ENCODE measurements at places on chromosomes 1 and 21. TPM values are rescaled to one million over a fixed set of nuclear protein-coding genes. Genes with fewer than 3 reads are reported as not detected.

GRCh38 chr1:206892351-206892984, 4.8 kb upstream of the IL24 start:
- peak overlapping the region; percentile 90 for H3K27ac ChIP-seq
- H3K4me3 ChIP-seq, result no peak overlapping the region
- DNase-seq, result no peak
- peaks cover 58% of the 10 kb centered on the region for H3K4me1 ChIP-seq
- H3K36me3 ChIP-seq, result no peaks in the 10 kb centered on the region

DNA sequence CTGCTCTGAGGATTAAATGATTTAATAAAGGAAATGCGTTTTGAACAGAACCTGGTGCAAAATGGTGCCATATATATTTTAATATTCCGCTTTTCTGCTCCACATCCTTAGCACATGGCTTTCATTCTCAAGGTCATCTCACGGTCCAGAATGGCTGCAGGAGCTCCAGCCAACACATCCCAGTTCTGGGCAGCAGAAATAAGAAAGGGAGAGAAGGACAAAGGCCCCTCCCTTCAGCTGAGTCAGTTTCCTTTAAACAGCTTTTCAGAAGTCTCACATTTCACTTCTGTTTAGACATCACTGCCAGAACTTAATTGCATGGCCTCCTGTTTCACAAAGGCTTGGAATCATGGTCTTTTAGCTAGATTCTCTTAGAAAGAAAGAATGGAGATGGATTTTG, 75.2 kb upstream of the LRRN2 start:
- H3K27ac ChIP-seq, result no peak overlapping the region
- peaks cover 9% of the 10 kb centered on the region for H3K4me1 ChIP-seq
- H3K4me3 ChIP-seq, result no peak overlapping the region
- peaks cover 16% of the 10 kb centered on the region for H3K27me3 ChIP-seq

DNA sequence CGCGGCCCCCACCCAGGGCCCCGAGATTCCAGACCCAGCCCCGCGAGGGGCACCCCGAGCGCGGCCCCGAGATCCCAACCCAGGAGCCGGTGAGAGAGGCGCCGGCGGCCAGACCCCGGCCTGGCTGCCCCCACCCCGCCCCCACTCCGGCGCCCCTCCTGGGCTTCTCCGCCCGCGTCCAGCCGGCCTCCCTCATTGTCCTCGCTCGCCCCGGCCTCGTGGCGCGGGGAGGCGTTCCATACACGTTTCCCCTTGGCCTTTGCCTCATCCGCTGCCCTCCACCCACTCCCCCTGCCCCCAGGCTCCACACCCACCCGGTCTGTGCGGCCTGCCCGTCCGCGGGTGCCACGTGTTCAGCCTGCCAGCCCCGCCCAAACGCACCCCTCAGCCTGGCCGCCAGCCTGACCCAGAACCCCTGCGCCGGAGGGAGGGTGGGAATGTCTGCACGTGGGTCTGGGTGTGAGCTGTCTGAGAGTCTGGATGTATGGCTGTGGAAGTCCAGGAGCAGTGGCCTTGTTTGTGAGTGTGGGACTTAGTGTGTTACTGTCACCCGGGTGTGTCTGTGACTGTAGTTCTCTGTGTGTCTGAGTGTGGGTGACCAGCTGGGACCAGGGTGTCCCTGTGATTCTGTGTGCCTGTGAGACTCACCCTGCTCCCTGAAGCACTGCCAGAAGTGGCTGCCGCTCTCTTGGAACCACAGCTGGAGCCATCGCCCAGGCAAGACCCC, 681 bp downstream of the B4GALT2 start:
- peak; percentile 99 for DNase-seq
- H3K36me3 ChIP-seq, result peaks cover 34% of the 10 kb centered on the region
- H3K4me1 ChIP-seq, result peaks cover 39% of the 10 kb centered on the region
- H3K4me3 ChIP-seq, result peak overlapping the region; percentile 73

The OPTC gene
- total RNA-seq, result not detected

The OLIG2 gene
- not detected for total RNA-seq

GRCh38 chr1:15902882-15903281, 55.4 kb downstream of the SPEN start:
- H3K27ac ChIP-seq, result peak overlapping the region; percentile 60
- no peaks in the 10 kb centered on the region for H3K27me3 ChIP-seq
- H3K4me1 ChIP-seq, result peaks cover 13% of the 10 kb centered on the region
- no peak overlapping the region for H3K4me3 ChIP-seq

The KIAA1614 gene
- total RNA-seq, result 12.7 TPM

GRCh38 chr1:207840380-207840779, 70.5 kb downstream of the CD34 start:
- no peak overlapping the region for H3K27ac ChIP-seq
- peaks cover 3% of the 10 kb centered on the region for H3K36me3 ChIP-seq
- no peak overlapping the region for H3K4me3 ChIP-seq
- no peaks in the 10 kb centered on the region for H3K27me3 ChIP-seq
- no peaks in the 10 kb centered on the region for H3K4me1 ChIP-seq

The NRDC gene
- 81.4 TPM for total RNA-seq

- H3K36me3 ChIP-seq, result no peaks in the 10 kb centered on the region
- no peaks in the 10 kb centered on the region for H3K27me3 ChIP-seq
- H3K4me1 ChIP-seq, result peaks cover 28% of the 10 kb centered on the region
- peak; percentile 26 for DNase-seq
- no peak overlapping the region for H3K4me3 ChIP-seq
- no peak overlapping the region for H3K27ac ChIP-seq
Measured at GRCh38 chr1:118118469-118118868, 66.6 kb downstream of the SPAG17 start.

GRCh38 chr1:88800382-88801051, 90.8 kb downstream of the GTF2B start:
- H3K36me3 ChIP-seq, result peaks cover 15% of the 10 kb centered on the region
- DNase-seq, result peak; percentile 41
- no peaks in the 10 kb centered on the region for H3K27me3 ChIP-seq

The GPR3 gene
- total RNA-seq, result under 0.01 TPM

GRCh38 chr1:101051688-101052638, 26.4 kb upstream of the DPH5 start:
- DNase-seq, result no peak
- no peak overlapping the region for H3K27ac ChIP-seq
- H3K36me3 ChIP-seq, result no peaks in the 10 kb centered on the region
- no peak overlapping the region for H3K4me3 ChIP-seq
- no peaks in the 10 kb centered on the region for H3K4me1 ChIP-seq
- H3K27me3 ChIP-seq, result no peaks in the 10 kb centered on the region

- H3K36me3 ChIP-seq, result peaks cover 19% of the 10 kb centered on the region
- H3K27ac ChIP-seq, result no peak overlapping the region
- no peaks in the 10 kb centered on the region for H3K27me3 ChIP-seq
Measured at GRCh38 chr1:37561133-37562132, 4.7 kb downstream of the DNALI1 start.

DNA sequence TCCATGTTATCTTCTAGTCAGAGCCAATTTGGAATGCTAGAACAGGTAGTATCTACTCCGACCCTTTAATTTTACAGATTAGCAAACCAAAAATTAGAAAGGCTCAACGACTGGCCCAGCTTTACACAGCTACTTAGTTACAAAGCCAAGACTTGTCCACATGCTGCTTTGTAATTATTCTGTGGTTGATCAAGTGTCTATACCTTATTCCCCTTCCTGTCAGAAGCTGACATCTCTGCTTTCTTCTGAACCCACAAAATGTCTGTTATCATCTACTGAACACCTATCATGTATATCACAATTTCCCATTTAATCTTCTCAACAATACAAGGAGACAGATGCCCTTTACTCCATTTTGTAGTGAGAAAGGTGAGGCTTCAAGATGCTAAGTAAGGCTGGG, 15.6 kb downstream of the TGFBR3 start:
- H3K4me1 ChIP-seq, result peaks cover 15% of the 10 kb centered on the region
- H3K36me3 ChIP-seq, result no peaks in the 10 kb centered on the region
- DNase-seq, result no peak
- no peak overlapping the region for H3K27ac ChIP-seq

The LCA5L gene
- 2.9 TPM for total RNA-seq

GRCh38 chr1:5343256-5344020, 648.8 kb downstream of the NPHP4 start:
- no peaks in the 10 kb centered on the region for H3K36me3 ChIP-seq
- no peak overlapping the region for H3K27ac ChIP-seq
- no peak overlapping the region for H3K4me3 ChIP-seq

- no peak overlapping the region for H3K4me3 ChIP-seq
- no peak overlapping the region for H3K27ac ChIP-seq
- peaks cover 5% of the 10 kb centered on the region for H3K4me1 ChIP-seq
- no peak for DNase-seq
Measured at GRCh38 chr21:43196826-43197225, 28.0 kb downstream of the CRYAA start.

- no peaks in the 10 kb centered on the region for H3K36me3 ChIP-seq
- no peaks in the 10 kb centered on the region for H3K27me3 ChIP-seq
- no peak overlapping the region for H3K4me3 ChIP-seq
- no peak overlapping the region for H3K27ac ChIP-seq
Measured at GRCh38 chr1:186740324-186740723, 60.1 kb upstream of the PTGS2 start.

DNA sequence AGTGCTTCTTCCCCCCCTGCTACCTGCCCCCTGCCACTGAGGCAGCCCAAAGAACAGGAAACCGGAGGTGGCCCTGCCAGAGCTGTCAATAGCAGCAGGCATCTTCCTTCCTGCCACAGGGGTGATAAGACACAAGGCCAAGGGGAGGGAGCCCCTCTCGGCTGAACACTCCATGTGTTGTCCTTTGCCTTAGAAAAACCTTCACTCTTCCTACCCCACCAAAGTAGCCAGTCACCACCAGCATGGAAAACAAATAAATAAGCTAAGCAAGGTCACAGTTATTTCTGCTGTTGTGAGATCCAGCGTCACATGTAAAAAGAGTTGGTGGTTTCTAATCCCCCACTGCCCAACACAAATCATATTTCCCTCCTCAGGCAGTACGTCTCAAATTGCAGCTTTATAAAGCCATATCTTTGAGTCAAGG, 104.8 kb upstream of the DPT start:
- DNase-seq, result no peak
- no peak overlapping the region for H3K27ac ChIP-seq
- no peaks in the 10 kb centered on the region for H3K36me3 ChIP-seq
- no peak overlapping the region for H3K4me3 ChIP-seq
- no peaks in the 10 kb centered on the region for H3K4me1 ChIP-seq

GRCh38 chr21:37452227-37452626, 85.7 kb downstream of the DYRK1A start:
- DNase-seq, result peak; percentile 70
- peak overlapping the region; percentile 28 for H3K4me3 ChIP-seq
- no peaks in the 10 kb centered on the region for H3K27me3 ChIP-seq

DNA sequence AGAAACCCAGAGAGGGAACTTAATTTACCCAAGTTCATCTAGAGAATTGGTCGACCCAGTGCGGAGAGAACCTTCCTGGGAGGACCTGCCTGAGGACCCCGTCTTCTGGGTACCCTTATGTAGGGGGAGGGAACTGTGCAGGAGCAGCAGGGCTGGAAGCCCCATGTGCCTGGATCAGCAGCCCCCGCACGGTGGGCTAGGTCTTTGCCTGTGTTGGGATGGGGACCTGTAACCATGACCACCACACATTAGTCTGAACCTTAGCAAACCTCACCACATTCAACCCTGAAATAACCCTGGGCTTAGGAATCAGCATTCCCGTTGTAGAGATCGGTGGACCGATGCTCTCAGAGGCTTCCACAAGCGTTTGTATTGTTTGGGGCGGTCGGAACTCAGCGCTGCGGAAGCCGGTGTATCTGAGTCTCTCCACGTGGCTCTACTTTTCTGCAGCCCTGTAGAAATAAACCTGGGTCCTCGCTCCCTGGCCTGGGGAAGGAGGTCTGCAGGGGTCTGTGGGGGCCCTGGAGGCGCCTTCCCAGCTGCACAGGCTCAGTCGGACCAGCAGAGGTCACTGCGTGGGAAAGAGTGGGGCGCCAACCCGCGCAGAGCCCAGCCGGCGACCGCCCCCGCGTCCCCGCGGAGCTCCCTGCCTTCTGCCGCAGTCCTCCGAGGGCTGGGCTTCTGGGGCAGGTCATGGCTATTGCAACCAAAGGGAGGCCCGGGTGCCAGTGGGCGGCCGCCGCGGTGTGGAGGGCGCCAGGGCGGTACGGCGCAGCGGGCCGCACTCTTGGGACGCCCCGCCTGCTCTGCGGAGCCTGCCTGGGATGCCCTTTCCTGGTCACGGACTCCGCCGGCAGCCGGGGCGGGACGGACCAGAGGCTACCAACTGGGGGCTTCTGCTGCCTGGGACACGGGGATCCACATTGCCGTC, 36.2 kb upstream of the KCNA10 start:
- H3K4me1 ChIP-seq, result peaks cover 5% of the 10 kb centered on the region
- no peak for DNase-seq
- H3K27ac ChIP-seq, result no peak overlapping the region

The KRTAP10-10 gene
- total RNA-seq, result not detected

The TRABD2B gene
- total RNA-seq, result under 0.01 TPM

DNA sequence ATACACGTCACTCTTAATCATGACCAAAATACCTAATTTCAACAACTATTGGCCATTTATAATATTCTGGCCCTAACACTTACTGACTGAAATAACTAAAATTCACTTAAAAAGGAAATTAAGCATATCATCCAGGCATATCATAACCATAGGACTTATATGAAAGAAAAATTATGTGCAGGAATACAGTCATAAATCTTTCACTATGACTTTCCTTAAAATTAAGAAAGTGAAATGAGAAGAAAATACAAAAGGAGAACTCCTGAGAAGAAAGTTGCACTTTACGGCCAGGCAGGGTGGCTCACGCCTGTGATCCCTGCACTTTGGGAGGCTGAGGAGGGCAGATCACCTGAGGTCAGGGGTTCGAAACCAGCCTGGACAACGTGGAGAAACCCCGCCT, 9.4 kb downstream of the ZZZ3 start:
- H3K27me3 ChIP-seq, result no peaks in the 10 kb centered on the region
- no peaks in the 10 kb centered on the region for H3K36me3 ChIP-seq
- no peak overlapping the region for H3K27ac ChIP-seq
- H3K4me3 ChIP-seq, result no peak overlapping the region
- H3K4me1 ChIP-seq, result peaks cover 37% of the 10 kb centered on the region

DNA sequence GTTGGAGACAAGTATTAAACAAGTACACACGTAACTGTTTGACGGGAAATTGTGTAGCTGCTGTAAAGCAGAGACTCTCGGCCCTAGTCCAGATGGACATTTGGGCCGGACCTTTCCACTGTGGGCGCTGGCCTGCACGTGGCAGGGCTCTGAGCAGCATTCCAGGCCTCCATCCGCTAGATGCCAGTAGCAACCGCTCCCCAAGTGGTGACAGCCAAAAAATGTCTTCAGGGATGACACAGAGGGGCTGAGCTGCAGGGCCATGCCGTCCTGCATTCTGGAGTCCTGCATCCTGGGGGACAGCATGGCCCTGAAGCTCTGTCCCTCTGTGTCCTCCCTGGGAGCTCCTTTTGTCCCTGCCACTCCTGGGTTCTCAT, 24.8 kb downstream of the A3GALT2 start:
- H3K36me3 ChIP-seq, result peaks cover 32% of the 10 kb centered on the region
- no peaks in the 10 kb centered on the region for H3K27me3 ChIP-seq
- H3K27ac ChIP-seq, result no peak overlapping the region
- H3K4me3 ChIP-seq, result no peak overlapping the region

- no peak overlapping the region for H3K4me3 ChIP-seq
- H3K27ac ChIP-seq, result no peak overlapping the region
- no peak for DNase-seq
- H3K4me1 ChIP-seq, result no peaks in the 10 kb centered on the region
Measured at GRCh38 chr1:198064181-198064580, 92.6 kb upstream of the NEK7 start.

The BATF3 gene
- 0.59 TPM for total RNA-seq

Measured in osteoblast (primary cell).